ENCODE measurements at places on chromosomes 6 and 20. TPM values are rescaled to one million over a fixed set of nuclear protein-coding genes. Genes with fewer than 3 reads are reported as not detected.

C20orf202 gene
- not detected for total RNA-seq

MDFI gene
- total RNA-seq = 123 TPM

GSTA2 gene
- total RNA-seq = not detected

ADGRF4 gene
- not detected for total RNA-seq

HLA-G gene
- total RNA-seq = 0.91 TPM

NFYA gene
- 13.8 TPM for total RNA-seq

UNC5CL gene
- 0.13 TPM for total RNA-seq

FOXA2 gene
- total RNA-seq = 0.91 TPM

DNAH8 gene
- not detected for total RNA-seq

Measured in epithelial cell of alveolus of lung (primary cell).